ENCODE measurements at places on chromosomes 16 and 17. TPM values are rescaled to one million over a fixed set of nuclear protein-coding genes. Genes with fewer than 3 reads are reported as not detected.

ABCC11 gene
- 0.20 TPM for polyA plus RNA-seq

KRT33A gene
- not detected for polyA plus RNA-seq

NPIPB8 gene
- polyA plus RNA-seq, result 2.0 TPM

NPIPA2 gene
- polyA plus RNA-seq, result not detected

GRCh38 chr16:1511662-1512569, 18.8 kb downstream of the TELO2 start:
- no peak for DNase-seq

- no peak for DNase-seq
Observed at GRCh38 chr17:81367171-81367570, 28.1 kb upstream of the BAHCC1 start.

DNA sequence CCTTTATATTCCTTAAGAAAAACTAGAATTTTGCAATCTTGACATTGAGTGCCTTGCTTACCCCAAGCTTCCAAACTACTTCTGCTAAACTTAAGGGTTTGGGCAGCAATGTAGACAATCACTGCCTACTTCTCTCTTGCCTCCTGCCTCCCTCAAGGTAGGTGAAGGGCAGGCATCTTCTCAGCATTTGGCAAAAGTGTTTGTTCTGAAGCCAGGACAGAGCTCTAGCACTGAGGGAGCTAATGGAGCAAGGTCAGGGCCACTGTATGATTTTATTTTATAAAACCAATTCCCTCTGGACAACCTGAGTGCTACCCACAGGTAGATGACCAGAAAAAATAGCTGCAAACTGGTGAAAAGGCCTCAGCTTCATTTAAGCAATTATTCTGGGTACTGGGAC, 111.8 kb downstream of the IRX3 start:
- no peak for DNase-seq

DNA sequence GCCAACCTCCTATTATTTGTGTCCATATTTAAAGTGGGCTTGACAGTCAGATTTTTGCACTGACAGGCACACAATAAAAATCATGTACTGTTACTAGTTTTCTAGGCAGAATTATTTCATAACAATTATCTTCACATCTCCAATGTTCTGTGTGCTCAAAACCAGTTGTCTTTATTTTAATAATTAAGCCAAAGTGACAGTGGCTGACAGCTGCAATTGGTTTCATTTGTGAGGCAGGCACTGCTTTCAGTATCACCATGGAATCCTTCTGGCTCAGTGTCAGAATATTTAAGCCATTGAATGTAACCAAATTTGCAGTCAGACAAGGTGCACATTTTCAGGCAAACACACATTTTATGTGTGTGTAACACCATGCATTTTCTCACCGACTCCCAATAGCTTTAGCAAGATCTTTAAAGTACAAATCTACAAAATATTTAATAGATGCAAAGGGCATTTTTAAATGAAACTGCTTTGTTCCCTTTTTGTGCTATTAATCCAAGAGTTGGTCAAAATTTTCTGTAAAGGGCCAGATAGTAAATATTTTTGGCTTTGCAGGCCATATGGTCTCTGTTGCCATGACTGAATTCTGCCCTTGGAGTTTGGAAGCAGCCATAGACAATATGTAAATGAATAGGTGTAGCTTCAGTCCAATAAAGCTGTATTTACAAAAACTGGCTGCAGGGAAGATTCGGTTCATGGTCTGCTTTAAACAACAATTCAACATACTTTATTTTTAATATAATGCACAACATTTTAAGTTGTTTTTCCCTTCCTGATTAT, 486.0 kb downstream of the KCNJ2 start:
- DNase-seq, result no peak

GRCh38 chr17:58576679-58577367, 62.4 kb upstream of the MTMR4 start:
- DNase-seq, result no peak

DNA sequence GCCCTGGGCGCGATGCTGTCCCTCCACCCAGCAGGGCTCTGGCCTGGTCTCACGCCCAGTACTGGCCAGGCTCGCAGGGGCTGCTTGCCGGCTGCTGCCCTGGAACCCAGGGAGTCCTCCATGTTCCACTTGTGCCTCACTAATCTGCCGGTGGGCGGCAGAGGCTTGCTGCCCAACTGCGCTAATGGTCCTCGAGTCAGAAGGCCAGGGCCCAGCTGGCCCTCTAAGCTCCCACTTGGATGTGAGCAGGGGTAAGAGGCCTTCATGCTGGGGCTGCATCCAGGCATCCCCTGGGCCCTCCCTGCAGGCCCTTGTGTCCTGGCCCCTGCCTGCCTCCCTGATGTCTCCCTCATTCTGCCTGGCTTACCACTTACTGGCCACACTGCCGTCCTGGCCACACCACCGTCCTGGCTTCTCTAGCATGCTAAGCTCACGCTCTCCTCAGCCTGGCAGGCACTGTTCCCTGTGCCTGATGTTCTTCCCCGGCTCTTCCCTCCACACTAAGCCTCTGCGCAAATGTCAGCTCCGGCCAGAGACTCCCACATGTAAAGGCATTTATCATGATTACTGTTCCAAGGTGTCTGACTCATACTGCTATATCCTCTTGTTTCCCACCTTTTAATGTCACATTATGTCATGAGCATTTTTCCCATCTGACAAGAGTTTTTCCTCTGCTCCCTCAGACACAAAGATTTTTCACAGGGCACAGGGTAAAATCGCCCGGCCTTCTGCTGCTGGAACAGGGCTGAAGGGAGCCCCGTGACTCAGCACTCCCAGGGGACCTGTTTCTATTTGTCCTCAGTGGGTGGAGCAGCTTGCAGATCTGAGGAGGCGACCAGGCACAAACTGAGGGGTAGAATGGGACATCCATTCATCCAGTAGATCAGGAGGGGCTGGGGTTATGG, 15.9 kb downstream of the B9D1 start:
- no peak for DNase-seq
